ENCODE measurements at places on chromosomes 5 and 9.
A peak's percentile ranks its signal among the peaks of the same experiment; 100 is the strongest.

- DNase-seq = no peak
Measured at GRCh38 chr9:104700306-104700705, 6.0 kb downstream of the OR13D1 start.

DNA sequence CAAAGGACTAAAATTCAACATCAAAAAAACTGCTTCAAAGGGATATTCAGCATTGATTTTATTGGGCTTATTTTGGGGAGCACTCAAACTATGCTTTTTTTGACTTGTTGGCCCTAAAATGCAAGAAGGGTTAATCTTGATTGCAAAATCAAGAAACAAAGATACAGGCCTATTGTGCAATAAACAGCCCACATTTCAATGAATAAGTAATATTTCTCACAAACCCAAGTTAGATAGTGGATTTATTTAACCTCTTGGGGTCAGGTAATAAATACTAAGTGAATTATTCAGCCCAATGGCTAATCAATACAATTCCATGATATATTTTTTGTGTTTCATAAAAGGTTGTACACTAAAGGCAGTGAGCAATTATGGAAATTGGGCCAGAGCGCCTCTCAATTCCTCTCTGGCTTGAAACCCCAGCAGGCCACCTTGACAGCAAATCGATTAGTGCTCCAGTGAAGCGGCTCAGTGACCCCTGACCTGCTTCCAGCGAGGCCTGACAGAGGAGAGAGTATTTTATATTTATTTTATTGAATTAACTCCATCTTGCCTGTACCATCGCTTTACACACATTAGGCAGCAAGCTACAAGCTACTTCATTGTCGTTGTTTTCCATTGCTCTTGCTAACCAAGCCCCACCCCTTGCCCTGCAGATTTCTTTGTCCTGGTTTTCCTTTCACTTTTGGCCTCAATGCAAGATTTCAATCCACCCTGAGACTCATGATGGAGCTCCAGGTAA lies 65.5 kb downstream of the EBF1 start:
- no peak for DNase-seq

DNA sequence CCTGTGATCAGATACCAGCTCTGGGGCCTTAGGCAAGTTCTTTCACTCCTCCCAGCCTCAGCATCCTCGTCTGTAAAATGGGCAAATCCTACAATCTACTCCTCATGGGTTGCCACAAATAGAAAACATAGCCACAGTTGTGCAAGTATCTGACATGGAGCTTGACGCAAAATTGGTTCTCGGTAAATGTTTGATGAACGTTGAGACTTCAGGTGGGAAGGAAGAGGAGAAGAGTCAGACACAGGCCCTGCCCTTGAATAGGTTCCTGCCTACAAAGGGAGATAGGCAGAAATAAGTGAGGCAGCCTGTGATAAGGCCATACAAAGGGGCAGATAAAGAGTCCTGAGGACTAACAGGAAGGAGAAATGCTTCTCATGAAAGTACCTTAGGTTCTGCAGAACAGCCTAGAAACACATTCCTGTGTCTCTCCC lies 26.1 kb upstream of the CPEB4 start:
- DNase-seq = no peak

DNA sequence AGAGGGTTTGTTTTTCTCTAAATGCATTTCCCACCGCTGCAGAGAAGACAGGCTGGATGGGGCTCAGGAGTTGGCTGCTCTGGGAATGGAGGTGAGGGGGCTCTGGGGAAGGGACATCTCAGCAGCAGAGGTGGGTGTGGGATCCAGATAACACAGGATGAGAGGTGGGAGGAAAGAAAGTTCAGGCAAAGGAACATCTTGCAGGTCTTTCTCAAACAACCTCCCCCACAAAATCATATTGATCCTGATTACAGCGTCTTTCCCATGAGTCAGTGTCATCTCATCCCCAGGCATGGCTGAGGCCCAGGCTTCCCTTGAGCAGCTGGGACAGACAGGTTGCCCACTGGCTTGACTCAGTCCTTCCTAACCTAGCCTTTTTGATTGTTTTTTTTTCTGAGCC lies 11.3 kb upstream of the ACSL6 start:
- DNase-seq = no peak

DNA sequence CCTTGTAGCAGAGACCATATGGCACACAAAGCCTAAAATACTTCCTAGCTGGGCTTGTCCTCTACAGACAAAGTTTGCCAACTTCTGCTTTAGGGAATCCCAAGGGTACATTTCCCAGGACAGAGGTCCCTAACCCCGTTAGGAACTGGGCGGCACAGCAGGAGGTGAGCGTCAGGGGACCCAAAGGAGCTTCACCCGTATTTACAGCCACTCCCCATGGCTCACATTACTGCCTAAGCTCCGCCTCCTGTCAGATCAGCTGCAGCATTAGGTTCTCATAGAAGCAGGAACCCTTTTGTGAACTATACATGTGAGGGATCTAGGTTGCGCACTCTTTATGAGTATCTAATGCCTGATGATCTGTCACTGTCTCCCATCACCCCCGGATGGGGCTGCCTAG lies 88.5 kb upstream of the TRPM3 start:
- DNase-seq = no peak

GRCh38 chr5:135691044-135691443 lies 112.3 kb upstream of the CXCL14 start:
- DNase-seq = no peak

DNA sequence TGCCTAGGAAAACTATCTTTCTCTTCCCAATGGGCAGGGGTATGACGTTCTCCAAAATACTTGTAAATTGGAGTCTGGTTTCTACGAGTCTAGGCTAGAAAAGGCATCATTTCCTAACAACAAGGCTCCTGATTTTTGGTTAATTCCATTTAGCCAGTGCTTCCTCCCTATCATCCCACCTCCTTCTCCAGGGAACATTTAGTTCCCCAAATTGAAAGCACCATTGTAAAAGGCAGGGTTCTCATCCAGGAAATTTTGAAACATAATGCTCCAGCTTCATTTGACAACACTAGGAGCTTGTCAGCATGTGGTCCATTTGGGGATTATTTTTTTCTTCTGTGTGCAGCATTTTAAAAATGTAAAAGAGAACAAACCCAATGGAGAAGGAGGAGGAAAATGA lies 256.5 kb upstream of the GRIA1 start:
- DNase-seq = no peak

GRCh38 chr5:171336521-171337209 lies 27.6 kb downstream of the TLX3 start:
- DNase-seq = peak; percentile 11

DNA sequence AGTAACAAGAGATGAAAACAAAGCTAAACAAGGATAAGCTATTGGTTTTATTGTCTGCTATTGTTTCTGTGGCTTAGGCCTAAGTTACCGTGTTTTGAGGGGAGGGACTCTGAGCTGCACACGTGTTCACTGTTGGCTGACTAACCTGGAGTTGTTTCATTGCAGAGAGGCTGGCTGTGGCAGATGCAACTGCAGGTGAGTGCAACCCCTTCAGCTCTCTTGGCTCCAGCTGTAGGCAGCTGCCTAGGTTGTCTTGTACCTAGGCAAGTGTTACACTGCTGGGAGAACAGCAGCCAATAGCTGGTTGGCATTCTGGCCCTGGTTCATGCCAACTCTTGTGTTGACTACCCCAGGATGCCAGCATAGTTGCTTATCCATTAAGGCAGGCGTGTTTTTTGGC lies 17.6 kb upstream of the MATR3 start:
- no peak for DNase-seq

DNA sequence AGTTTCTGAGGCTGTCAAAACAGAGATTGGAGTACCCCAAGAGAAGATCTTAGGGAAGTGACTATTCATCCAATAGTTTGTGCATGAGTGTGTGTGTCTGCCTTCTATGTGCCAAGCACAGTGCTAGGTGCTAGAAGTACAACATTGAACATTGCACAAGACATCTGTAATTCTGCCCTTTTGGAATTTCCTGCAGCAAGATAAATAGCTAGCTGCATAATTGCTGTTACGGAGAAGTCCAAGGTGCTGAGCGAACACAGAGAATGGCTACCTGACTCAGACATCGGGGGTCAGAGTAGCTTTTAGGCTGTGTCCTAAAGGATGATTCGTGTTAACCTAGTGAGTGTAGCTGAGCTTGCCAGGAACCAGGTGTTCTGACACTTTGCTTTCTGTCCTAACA lies 44.8 kb downstream of the PAPPA start:
- no peak for DNase-seq

DNA sequence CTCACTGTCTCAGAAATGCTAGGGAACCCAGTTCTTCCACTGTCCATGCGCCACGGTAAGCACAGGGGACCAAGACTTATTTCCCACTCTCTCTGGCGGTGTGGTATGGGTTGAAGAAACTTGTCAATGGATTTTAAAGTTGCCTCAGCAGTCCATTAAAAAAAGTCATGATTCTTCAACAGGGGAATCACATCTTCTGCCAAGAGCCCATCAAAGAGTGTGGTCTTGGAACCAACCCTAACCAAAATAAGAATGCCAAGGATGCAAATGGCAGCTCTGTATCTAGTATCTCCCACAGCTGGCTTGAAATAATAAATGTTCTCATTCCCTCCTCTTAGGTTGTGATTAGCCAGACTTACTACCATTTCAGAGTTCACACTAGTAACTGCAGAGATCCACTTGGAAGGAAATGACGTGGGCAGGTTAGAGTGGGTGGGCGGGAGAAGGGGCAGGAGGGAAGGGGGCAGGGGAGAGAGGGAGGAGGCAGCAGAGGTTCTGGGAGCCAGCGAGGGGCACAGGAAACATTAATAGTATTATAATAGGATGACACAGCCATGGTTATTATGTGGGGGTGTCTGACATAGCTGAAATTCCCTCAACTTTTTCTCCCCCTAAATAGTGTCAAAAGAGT lies 17.6 kb downstream of the PTCH1 start:
- DNase-seq = no peak

DNA sequence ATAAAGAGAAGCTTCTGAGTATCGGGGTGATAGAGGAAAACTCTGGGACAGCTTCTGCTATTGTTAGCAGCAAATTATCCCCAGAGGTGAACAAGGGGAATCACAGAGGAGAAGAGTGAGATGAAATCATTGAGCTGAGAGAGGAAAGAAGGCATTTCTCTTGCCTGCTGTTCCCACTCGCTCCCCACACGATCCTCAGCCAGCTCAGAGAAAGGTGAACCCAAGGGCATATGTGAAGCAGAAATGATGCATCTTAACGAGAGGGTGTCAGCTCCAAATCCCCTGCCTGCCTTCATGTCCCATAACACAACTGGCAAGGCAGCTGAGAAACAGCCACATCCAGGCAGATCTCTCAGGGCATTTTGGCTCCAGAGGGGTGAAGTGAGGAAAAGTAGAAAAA lies 111.6 kb downstream of the BRINP1 start:
- no peak for DNase-seq

GRCh38 chr5:110916381-110917049 lies 155.0 kb upstream of the TSLP start:
- DNase-seq = no peak

DNA sequence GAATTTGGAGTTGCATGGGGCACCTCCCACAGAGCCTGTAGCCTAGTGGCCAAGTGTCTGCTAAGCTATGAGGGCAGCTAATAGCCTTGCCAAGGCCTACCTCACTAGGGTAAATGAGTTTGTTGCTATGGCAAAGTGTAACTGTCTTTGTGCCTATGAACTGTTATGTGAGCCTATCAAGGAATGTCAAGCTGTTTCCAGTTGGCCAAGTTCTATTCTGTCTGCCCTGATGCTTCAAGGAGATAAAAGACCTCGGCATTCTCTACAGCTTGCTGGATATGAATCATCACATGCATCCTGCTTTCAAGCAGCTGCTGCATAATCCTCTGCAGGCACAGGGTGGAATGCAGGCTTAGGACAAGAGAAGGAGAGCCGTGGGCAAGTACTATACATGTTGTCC lies 69.8 kb upstream of the CCDC112 start:
- no peak for DNase-seq

DNA sequence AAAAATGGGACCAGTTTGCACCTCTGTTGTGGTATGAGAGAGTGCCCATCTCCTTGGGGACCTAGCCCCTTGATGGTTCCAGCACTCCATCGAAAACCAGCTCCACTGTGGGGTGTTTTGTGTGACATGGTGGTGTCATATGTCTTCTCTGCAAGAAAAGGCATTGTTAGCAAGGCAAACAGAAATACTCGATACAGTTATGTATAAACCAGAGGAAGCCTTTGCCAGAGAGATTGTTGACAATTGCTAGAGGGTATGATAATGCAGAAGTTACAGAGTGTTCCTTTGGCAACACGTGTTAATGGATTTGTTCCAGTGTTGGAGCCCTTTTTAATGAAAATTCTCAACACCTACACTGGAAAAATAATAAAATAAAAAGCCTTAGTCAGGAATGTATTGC lies 270.4 kb upstream of the DMRT1 start:
- no peak for DNase-seq

DNA sequence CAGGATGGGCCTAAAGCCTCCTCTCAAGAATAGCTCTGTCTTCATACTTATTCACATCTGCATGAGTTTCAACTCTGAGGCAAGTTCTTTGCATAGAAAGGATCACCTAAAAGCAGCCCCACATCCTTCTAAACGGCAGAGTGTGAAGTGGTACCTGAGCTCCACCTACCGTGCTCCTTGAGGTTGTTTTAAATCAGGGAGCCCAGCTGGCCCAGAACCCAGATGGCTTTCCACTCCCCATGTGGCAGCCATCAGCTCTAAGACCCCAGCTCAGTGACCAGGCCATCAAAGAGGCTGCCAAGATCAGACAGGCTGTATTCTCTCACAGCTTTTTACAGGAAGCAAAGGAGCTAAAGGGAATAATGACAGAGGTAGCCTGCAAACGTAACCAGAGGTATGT lies 299.3 kb downstream of the RASEF start:
- DNase-seq = no peak

GRCh38 chr5:124872615-124873014 lies 126.2 kb upstream of the ZNF608 start:
- no peak for DNase-seq

- DNase-seq = no peak
Measured at GRCh38 chr5:68169903-68170302, 45.7 kb upstream of the PIK3R1 start.

DNA sequence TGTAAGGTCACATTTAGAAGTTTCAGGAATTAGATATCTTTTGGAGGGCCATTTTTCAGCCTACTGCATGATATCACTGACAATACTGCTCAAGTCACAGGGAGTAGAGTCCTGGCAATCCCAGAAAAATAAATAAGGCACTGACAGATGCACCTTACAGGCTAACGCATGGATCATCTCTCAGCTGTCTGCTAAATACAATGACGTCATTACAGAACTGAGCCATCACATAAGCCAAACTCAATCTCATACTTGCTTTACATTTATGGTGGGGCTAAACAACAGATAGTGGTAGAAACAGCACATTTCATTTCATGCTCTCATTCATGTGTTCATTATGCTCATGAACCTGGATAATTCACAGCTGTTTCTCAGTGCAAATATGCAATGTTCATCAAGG lies 243.7 kb downstream of the SEMA5A start:
- DNase-seq = no peak

- DNase-seq = peak; percentile 88
Measured at GRCh38 chr9:108117795-108118194, 628.2 kb upstream of the KLF4 start.

GRCh38 chr5:25701936-25702335 lies 1057.2 kb upstream of the CDH10 start:
- no peak for DNase-seq
